ENCODE measurements at places on chromosomes 5 and 9.

DNA sequence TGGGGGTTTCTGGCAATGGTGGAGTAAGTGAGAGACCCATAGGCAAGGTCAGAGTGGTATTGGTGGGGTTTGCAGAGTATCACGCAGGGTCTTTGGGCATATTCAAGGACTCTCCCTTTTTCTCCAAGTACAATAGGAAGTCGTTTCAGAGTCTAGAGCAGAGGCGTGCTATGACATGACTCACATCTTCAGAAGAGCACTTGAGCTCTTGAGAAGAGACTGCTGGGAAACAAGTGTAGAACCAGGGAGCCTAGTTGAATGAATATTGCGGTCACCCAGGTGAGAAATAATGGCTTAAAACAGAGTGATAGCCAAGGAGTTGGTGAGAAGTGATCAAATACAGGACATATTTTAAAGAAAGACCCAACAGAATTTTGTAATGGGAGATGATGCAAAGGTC, 813.4 kb downstream of the TLE1 start:
- DNase-seq, result no peak

DNA sequence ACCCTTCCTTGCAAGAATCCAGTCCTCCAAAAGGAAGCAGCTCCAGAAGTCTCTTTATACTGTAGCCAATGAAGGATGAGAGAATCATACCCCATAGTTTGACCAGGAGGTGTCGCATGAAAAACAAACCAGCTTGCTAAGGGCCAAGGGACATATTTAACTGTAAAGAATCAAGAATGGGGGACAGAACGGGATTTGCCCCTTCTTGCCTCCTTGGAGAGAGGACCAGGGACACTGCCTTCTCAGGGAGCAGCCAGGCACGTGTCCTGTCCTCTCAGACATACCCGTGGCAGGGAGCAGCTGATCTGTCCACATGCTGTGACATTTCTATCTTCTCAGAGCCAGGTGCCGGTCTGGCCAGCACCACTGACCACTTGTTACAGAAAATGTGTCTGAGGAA, 11.7 kb downstream of the PRUNE2 start:
- DNase-seq, result no peak

DNA sequence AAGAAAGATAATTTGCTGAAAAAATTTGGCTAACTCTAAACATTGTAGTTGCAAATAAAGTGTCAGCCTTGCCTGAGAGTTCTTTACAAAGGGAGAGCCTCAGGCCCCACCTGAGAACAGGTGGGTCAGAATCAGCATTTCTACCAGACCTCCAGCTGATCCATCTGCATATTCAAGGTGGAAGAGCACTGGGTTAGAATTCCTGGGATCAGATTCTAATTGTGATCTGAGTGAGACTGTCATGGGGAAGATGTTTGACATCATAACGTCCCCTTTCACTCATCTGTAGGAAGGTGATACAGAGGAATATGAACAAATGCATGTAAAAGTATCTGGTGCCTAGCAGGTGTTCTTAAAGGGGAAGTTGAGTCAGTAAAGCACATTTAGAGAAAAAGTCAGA, 54.6 kb downstream of the FBXL7 start:
- DNase-seq, result no peak

DNA sequence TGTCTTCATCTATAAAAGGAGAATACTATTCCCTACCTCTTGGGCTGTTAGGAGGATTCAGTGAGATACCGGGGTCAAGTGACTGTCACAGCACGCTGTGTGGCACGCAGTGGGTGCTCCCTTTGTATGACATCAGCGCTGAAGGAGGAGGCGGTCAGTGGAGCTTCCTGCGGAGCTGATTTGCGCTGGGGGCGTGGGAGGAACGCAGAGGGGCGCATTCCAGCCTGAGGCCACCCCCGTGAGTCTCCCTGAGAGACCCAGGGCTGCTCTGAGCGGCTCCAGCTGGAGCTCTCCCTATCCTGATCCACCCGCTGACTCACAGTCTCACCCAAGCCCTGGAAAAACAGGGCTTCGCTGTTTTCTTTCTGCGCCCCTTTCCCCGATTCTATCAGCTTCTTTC, 24.3 kb upstream of the NEURL1B start:
- DNase-seq, result no peak

GRCh38 chr5:9878206-9878605, 248.1 kb upstream of the TAS2R1 start:
- no peak for DNase-seq

- DNase-seq, result no peak
Measured at GRCh38 chr5:133780619-133781280, 168.4 kb upstream of the FSTL4 start.

- no peak for DNase-seq
Measured at GRCh38 chr9:115469841-115470240, 351.9 kb upstream of the TNC start.

DNA sequence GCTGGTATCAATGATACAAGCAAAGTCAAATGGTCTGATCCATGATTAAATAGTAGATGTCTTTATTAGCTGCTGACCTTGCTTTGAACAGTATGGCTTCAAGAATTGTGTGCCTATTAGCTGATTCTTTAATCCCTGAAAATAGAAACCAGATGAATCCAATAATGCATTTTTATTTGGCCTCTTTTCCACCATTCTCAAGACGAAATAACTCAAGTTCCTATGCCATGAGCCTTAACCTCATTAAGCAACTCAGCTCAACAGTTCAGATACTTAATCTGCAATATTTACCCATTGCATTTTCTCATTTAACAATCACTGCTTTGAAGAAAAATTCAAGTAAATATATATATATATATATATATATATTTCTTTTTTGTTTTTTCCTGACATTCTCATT, 588.6 kb upstream of the MEF2C start:
- DNase-seq, result no peak

- DNase-seq, result peak; percentile 74
Measured at GRCh38 chr9:1009101-1009707, 32.7 kb downstream of the DMRT3 start.

DNA sequence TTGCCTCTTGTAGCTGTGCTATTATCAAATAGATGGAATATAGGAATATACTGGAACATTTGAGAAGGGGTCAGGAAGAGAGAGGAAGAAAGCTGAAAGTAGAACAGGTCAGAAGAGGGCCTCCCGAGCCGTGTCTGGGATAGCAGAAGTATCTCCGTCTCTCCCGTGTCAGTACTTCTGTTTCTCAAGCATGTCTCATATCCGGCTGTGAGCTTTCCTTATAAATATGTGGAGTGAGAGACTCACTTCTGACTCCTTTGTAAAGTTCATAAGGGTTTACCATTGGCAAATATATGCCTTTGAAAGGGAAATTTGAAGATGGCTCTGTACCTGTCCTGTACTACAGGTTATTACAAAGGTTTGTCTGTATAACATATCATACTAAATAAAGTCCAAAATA, 50.3 kb downstream of the MOCS2 start:
- no peak for DNase-seq

- no peak for DNase-seq
Measured at GRCh38 chr5:43772764-43773477, 169.9 kb downstream of the NNT start.

DNA sequence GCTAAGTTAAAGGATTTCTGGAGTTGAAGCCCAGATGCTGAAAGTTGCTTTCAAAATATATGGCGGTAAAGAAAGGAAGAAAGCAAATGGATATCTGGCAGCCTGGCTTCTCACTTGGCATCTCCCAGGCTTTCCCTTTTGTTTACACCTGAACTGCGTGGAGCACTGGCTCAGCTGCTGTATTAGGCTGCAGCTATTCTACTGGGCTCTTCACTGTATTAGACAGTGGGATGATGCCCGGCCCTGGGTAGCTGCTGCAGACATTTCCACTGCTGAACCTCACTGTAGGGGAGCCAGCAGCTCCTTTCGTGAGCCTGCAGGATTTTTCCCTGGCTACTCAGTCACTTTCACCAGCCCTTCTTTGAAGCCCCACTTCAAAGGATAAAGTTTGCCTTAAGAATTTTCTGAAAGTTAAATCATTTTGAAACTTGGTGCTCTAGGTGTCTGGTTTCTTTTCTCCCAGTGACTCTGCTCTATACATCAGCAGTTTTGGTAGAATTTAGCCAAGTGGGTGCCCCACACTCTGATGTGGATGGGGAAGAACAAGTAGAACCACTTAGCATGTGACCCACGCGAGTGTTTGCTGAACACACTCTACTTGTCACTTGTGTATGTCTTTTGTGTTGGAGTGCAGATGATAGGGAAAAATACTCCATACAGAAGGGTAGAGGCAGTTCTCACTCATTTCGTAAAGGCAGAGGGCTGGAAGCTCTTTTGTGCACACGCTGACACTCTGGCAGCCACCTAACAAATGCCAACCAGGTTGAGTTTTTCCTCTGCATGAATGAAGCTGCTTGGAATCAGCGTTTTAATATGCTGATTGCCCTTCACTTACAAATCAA, 49.9 kb downstream of the C9orf152 start:
- DNase-seq, result no peak

DNA sequence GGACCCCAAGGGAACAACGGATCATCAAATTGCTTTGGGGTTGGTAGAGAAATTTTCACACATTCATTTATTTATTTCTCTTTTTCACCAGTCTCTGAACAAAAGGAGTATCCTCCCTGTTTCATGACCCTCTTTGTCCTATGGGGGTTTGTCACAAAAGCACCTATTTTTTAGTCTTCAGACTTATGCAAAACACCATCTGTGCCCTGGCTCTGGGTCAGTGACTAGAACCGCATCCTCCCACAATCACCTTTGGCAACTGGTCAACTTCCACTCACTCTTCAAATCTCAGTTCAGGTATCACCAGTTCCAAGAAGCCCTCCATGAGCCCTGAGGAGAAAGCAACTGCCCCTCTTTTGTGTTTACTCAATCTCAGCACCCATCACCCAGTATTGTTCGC, 395.7 kb downstream of the CDK5RAP2 start:
- DNase-seq, result no peak

DNA sequence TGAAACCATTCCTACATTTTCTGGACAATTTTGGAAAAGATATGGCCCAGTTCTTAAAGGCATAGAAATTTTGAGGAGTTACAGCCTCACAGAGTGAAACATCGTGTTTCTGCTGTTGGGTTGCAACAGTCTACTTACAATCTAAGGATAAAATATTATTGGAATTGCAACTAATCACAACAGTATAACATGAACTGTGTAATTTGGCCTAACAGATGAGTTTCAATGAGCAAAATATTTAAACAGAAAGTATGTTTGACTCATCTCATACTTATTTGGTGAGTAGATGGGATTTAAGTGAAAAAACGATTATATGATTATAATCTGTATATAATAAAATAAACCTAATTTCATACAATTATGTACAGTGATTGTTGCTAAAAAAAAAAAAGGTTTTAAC, 1061.8 kb downstream of the CDH12 start:
- no peak for DNase-seq

DNA sequence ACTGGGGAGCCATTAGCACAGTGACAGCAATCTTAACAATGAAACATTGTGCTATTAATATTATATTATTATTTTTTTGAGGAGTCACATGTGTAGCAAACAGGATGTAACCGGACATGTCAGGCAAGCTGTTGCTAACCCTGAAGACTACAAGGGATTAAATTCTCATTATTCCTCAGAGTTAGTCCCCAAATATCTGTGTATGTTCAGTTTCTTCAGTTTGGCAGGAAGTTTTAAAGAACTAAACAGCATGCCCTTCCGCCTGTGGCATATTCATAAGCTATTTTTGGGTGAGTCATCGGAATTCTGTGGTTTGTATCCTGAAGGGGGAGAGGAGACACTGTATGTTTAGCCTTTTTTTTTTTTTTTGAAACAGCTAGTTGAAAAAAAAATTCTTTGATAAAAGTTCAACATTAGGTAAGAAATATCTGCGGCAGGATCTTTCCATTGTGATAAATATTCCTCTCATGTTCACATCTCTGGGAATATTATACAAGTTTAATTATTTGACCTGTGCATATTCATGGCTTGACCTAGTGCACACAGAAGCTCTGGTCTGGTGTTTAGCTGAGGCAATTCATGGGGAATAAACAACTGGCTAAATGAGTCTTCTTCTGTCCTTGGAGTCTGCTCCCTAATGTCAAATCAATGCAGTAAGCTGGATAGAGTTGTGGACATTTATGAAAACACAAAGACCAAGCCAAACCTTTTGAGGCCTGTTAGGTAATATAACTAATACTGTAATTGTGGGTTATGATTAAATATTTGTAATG, 202.7 kb upstream of the CDKN2B start:
- DNase-seq, result no peak

- DNase-seq, result no peak
Measured at GRCh38 chr5:51382521-51383130, 622 bp upstream of the ISL1 start.

DNA sequence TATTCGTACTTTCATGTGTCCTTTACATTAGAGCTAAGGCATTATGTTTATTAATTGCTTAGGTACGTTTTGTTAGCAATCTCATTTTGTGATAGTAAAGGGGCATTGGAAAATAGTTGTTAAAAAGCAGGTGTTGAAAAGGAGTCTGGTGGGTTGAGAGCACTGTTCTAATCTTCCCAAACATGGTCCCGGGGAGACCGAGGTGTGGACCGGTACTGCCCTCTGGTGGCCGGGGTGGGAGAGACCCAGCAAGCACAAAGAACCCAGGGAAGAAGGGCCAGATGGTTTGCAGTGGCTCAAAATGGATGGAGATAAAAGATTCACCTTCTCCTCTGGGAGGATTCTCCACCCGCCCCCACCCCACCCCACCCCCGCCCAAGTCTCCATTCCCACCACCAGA, 26.1 kb downstream of the IDNK start:
- peak; percentile 72 for DNase-seq

GRCh38 chr9:124220946-124221451, 36.8 kb upstream of the NEK6 start:
- no peak for DNase-seq

GRCh38 chr9:27665136-27665535, 91.9 kb upstream of the C9orf72 start:
- no peak for DNase-seq

GRCh38 chr5:126341906-126342630, 81.1 kb upstream of the GRAMD2B start:
- no peak for DNase-seq

- no peak for DNase-seq
Measured at GRCh38 chr5:131685516-131686171, 50.6 kb upstream of the RAPGEF6 start.

- peak; percentile 45 for DNase-seq
Measured at GRCh38 chr5:88685591-88686541, 197.1 kb downstream of the MEF2C start.

DNA sequence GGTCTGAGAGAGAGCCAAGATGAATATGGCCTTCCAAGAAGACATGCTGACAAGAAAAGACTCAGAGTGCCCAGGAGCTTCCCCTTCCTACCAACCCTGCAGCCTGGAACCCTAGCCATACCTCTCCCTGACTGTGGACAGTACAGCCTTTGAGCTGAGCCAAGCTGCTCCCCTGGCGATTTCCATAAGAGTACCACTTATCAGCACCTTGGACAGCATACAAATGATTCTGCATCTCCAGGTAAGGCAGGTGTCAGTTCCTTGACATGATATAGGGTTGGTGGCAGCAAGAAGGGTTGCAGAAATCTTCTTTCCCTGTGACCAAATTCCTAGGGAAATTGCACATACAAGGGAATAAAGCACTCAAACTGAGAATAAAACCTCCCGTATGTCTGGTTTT, 58.3 kb downstream of the MFAP3 start:
- no peak for DNase-seq

GRCh38 chr5:119022017-119022745, 33.8 kb upstream of the DTWD2 start:
- peak; percentile 68 for DNase-seq

All from B cell (primary cell).